ENCODE measurements at places on chromosomes 16 and 17.
A peak's percentile ranks its signal among the peaks of the same experiment; 100 is the strongest.

GRCh38 chr17:32275060-32276042, 9.7 kb downstream of the RHBDL3 start:
- peak; percentile 73 for DNase-seq

GRCh38 chr17:68768804-68769203, 167.6 kb upstream of the FAM20A start:
- no peak for DNase-seq

- DNase-seq = no peak
These were observed 33.1 kb downstream of the ZNF423 start for GRCh38 chr16:49822649-49823370.

DNA sequence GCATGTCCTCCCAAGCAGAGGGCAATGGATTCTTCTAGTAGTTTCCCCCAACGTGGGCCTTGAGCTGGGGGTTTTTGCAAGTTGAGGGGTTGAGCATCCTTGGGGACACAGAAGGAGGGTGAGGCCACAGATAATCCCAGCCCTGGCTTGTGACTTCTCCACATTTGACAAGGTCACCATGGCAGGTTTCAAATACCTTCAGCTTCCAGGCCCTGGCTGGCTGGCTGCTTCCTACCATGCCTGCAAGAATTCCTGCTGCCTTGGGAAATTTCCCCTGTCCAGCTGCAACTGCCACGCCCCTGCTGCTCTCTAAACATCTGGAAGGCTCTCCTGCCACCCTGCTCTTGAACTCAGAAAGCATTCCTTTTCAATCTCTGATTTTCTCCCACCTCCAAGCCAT, 41.3 kb downstream of the HS3ST2 start:
- DNase-seq = no peak

- DNase-seq = peak; percentile 59
These were observed 188.2 kb downstream of the FTO start for GRCh38 chr16:53892155-53892554.

- DNase-seq = no peak
These were observed 299.4 kb downstream of the CPPED1 start for GRCh38 chr16:12504312-12504711.

DNA sequence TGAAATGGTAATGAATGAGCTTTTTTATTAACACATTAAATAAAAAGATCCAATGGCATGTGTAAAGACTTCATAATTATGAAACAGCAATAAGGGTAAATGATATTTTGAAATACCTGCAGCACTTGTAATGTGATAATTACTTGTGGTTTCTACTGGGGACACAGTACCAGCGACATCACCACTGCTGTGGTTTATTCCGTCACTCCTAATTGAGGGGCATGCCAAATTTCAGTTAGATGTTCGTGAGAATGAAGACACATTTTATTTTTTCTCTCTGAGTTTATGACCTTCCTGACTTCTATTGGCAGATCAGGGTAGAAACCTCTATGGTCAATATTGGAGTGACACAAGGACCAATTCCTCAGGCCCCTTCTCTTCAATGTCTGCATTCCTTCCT, 131.9 kb upstream of the XYLT1 start:
- DNase-seq = no peak

DNA sequence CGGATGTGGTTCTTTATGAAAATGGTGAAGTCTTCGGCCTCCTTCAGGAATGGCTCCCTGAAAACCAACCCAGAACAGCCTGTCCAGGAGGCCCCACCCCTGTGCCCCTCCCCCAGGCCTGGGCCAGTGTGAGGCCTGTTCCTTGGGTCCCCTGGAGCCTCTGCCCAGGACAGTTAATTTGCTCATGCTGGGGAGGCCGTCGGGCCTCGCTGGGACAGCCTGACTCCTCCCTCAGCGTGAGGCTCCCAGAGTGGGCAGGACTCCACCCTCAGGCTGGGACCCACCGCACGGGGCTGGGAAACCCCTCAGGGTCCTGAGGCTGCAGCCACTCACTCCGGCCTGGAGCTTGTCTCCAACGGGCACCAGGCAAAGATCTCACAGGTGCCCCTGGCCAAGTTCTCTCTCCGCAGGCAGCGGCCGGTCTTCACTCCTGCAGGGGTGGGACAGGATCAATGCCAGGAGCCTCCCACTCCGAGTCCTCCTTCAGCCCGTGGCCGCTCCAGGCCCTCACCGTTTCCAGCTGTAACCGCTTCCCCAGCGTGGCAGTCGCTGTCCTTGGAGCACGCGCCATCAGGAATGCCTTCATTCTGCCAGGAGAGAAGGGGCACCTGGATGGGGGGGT, 5.8 kb downstream of the P2RX5 start:
- DNase-seq = no peak

DNA sequence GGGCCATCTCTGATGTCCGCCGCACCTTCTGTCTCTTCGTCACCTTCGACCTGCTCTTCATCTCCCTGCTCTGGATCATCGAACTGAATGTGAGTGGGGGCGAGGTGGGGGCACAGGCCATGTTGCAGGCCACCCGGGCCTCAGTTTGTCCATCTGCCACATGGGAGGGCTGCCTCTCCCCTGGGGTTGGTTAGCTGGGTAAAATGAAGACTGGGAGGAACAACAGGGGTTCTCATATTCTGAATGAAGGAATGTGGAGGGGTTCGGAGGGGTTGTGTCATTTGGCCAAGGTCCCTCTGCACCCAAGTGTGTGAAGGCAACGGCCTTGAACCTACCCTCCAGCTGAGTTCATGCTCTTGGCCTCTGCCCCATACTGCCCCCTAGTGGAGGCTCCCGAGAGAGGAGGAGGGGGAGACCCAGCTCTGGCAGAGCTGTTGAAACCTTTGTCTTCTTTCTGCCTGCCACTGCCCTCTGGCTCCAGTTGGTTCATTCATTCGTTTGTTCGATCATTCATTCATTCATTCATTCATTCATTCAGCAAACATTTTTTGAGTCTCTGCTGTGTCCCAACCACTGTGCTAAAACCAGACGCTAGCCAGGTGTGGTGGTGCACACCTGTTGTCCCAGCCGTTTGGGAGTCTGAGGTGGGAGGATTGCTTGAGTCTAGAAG, 11.4 kb upstream of the TCAP start:
- peak; percentile 13 for DNase-seq

- DNase-seq = peak; percentile 57
These were observed 185.8 kb downstream of the HS3ST3A1 start for GRCh38 chr17:13415871-13416416.

DNA sequence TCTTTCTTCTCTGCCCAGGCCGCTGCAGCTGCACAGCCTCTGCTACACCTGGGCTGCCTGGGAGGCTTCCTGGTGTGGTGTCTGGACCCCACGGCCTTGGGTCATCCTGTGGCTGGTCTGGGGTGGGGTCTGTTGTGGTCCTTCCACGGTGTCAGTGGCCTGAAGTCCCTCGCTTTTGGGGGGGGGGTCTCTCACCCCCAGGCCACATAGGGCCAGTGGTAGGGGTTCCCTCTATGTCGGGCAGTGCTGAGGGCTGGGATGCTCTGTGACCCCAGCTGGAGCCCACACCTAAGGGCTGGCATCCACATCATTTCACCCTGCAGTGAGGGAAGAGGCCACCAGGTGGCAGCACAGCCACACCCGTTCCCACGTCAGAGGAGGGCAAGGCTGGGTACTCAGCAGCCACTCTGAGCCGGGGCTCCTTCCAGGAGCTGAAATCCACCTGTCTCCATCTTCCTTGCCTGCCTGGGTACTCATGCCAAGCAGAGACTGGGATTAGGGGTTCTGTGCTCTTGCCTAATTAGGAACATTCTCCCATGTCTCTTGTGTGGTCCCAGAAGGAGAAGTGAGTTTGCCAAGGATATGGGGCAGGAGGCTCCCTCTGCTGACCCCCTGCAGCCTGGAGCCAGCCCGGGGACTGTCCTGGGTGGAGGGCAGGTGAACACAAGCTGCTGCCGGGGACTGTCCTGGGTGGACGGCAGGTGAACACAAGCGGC, 13.0 kb downstream of the ENGASE start:
- DNase-seq = peak; percentile 31

DNA sequence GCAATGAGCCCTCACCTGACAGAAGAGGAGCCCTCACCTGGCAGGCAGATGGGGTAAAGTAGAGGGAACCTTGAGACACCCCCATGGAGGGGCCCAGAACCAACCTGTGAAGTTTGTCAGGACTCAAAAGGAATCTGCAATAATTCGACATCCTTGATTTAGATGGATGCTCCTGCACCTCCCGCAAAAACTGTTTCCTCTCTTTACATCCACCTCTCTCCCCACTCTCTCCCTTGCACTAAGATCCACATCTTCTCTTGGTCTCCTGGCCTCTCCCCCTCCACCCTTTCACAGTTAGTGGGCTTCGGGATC, 34.9 kb upstream of the RBFOX3 start:
- no peak for DNase-seq

- no peak for DNase-seq
These were observed 43.7 kb upstream of the METRNL start for GRCh38 chr17:83035722-83036121.

GRCh38 chr16:8087146-8087545, 503.2 kb downstream of the TMEM114 start:
- DNase-seq = no peak

DNA sequence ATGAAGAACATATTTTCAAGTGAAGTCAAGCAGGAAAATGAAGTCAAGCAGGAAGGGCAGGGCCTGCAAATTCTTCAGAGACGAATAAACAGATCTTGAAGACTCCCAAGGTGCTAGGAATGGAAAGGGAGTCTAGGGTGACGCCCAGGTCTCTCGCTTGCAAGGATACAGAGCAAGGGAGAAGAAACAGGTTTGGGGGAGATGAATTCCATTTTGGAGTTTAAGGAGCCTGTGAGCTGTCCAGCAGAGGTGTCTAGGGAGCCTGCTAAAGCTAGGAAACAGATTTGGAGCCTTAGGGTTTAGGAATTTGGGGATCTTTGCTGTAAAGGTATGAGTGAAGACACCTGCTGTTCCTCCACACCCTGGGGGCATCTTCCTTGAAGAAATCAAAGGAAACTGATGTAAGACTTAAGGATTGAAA, 2.0 kb upstream of the UNKL start:
- DNase-seq = peak; percentile 4
